Stimulated activated CD4-positive, alpha-beta T cell treated with anti-CD3 and anti-CD28 coated beads, Interleukin-4, amount 100 ng/mL, for 48 hours (primary cell): ENCODE measurements at places on chromosomes 5 and 9.

- no peak for DNase-seq
These were observed 108.3 kb downstream of the EPB41L4A start for GRCh38 chr5:112310746-112311145.

GRCh38 chr9:36100532-36100931 lies 36.0 kb upstream of the GLIPR2 start:
- no peak for DNase-seq

- no peak for DNase-seq
These were observed 89.3 kb upstream of the CER1 start for GRCh38 chr9:14811844-14812243.

DNA sequence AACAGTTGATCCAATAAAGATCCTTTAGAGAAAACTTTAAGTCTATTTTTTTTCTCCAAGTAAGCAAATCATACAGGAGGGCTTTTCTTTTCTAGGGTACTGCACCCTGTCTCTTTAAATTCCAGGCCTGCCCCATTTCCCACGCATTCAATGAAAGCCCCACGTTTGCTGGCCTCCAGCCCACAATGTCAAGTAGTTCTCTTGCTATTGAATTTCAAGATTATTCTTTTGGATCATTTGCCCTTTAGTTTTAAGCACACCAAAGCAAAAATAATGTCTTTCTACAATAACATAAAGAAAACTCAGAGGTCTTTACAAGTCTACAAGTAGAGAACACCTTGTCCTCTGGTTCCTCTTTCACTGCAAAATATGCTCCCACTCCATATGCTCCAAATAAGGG lies 15.6 kb downstream of the MLLT3 start:
- no peak for DNase-seq

- no peak for DNase-seq
These were observed 1604.5 kb upstream of the NUDT12 start for GRCh38 chr5:105167092-105167491.

DNA sequence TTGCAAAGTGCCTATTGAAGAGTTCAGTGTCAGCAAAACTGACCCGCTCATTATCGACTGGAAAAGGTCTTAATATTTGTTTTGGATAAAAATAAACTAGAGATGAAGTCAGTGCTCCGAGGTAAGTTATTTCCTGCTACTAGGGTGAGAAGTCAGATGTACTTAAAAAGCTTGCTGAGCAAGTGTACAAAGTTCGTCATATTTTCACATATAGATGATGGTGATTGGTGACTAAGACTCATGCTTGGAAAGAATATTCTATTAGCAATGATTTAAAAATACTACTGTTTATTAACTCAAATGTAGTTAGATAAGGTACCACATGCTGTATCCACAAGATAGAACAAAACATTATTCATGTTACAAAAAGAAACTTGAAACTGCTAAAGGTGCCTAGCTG lies 643.7 kb downstream of the GABRG2 start:
- no peak for DNase-seq

- no peak for DNase-seq
These were observed 433.2 kb downstream of the MAT2B start for GRCh38 chr5:163938595-163938994.

DNA sequence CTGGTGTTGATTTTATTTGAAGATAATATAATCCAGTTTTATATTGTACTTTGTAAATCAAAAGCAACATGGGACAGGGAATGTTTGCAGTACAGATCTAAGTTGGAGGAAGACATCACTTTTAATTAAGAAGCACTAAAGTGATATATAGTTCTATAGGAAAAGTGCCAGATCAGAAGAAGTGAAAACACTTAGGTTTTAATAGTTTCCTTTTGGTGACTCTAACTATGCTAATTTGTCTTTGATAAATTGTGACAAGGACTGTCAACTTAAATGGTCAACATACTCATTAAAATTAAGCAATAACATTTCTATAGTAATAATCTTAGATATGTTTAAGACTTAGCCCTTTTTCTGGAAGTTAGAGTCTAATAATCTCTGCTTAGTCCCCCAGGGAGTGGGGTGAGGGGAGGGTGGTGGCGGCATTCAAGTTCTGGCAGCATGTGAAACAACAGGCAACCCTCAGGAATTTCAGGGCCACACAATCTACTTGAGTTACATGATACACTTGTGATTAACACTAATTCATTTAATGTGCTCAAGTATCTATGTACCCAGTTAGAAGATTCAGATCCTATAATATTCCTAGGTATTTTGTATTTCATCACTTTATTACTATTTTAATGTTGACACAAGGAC lies 1026.5 kb downstream of the NR2F1-AS1 start:
- no peak for DNase-seq

GRCh38 chr9:124835026-124835557 lies 18.2 kb upstream of the WDR38 start:
- no peak for DNase-seq

GRCh38 chr9:63817622-63818518 lies 1467.1 kb downstream of the FOXD4L5 start:
- DNase-seq, result peak; percentile 24

GRCh38 chr5:52010454-52010853 lies 627.2 kb downstream of the ISL1 start:
- DNase-seq, result no peak

DNA sequence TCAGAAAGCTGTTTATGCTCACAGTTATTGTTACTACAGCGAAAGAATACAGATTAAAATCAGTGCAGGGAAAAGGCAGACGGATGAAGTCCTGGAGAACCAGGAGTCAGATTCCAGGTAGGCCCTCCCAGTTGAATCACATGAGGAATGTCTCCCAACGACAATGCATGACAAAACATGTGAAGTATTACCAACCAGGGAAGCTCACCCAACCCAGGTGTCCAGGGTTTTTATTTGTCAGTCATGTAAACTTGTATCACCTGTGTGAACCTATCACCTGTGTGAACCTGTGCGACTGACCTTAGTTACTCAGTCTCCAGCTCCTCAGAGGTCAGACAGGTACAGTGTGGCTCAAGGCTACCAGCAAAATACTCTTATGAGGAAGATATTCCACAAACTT lies 63.9 kb downstream of the KIAA1958 start:
- no peak for DNase-seq

GRCh38 chr9:4020038-4020754 lies 279.7 kb downstream of the GLIS3 start:
- DNase-seq, result no peak

GRCh38 chr5:173984218-173984617 lies 4.8 kb upstream of the C5orf47 start:
- no peak for DNase-seq

DNA sequence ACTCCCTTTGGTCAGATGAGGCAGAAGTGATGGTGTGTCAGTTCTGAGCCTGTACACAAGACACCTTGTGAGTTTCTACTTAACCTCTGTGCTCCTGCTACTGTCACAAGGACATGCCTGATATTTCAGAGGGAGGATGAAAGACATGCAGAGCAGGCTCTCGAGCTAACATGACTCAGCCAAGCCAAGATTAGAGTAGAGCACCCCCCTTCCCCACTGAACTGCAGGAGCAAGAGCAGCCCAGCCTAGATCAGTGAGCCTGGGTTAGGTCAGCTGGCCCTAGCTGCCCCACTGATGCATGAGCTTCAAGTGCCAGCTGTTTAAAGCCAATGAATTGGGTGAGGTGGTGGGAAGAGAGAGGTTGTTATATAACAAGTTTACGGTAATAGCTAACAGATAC lies 36.7 kb downstream of the BRINP1 start:
- no peak for DNase-seq

DNA sequence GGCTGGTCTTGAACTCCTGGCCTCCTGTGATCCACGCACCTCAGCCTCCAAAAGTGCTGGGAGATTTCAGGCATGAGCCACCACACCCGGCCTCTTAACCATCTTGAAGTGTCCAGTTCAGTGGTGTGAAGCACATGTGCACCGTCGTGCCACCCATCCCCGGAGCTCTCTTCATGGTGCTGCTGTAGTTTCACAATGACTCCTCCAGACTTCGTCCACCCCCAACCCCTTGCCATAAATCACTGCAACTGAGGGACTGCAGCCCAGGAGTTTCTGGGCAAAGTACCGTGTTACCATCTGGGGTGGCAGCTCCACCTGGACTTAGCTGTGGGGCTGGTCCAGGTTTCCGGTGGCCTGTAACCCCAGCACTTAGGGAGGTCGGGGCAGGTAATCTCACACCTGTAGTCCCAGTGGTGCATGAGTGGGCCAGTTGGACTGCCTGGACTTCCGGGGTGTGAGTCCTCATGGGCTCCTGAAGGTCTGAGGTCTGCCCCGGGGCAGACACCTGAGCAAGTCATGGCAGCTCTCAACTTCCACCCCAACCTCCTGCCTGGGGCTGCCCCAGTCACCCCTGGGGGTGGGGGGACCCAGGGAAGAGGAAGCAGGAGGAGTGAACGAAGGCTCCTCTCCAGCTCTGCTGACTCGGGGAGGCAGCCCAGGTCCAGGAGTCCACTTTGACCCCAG lies 6.6 kb upstream of the N4BP3 start:
- no peak for DNase-seq

DNA sequence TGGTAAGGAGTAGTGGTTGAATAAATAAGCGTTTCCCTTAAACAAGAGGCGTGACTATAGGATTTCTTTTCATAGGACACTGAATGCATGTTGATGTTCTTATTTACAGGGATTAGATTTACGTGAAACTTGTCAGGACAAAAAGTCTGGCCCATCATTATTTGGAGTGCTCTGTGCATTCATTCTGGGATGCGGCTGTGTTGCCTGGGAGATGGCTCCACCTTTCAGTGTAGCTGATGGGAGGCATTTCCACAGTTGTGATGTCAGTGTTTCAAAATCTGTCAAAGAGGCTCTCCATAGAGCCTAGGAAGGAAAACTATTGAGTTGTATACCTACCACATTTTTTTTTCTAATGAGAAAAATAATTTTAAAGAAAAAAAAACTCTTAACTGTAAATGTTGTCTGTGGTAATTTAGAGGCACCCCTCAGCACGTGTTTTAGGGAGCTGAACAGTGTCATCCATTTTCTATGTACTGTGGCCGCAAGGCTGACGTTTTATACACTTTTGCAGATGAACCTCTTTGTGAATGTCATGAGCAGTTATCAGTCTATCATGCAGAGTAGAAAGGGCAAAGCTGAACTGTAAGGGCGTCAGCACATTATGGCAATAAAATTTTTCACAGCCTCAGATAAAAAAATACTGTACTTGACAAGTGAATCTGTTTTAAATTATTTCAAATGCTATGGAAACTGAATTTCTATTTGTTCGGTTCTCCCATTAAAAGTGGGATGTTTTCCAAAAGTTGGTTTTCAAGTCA lies 202.7 kb downstream of the PBX3 start:
- DNase-seq, result no peak

GRCh38 chr9:87564791-87565241 lies 67.1 kb downstream of the DAPK1 start:
- no peak for DNase-seq

DNA sequence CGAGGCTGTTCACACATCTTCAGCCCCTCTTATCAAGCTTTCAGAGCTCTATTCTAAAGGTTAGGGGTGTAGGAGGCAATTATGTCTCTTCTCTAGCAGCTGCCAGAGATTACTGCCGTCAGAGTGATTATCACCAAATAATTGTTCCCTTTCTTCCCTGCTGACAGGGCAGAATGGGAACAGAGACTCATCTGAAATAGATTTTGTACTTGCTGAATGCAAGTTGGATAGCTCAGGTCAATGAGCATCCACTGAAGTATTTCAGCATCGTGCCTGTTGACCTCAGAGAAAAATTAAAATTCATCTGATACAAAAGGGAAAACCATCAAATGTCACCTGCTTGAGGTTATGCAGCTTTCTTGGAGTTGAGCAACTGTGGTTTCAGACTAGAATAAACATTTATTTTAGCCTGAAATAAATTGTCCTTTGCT lies 213.7 kb upstream of the MAP3K1 start:
- DNase-seq, result no peak

GRCh38 chr5:11383506-11384095 lies 520.6 kb downstream of the CTNND2 start:
- no peak for DNase-seq

DNA sequence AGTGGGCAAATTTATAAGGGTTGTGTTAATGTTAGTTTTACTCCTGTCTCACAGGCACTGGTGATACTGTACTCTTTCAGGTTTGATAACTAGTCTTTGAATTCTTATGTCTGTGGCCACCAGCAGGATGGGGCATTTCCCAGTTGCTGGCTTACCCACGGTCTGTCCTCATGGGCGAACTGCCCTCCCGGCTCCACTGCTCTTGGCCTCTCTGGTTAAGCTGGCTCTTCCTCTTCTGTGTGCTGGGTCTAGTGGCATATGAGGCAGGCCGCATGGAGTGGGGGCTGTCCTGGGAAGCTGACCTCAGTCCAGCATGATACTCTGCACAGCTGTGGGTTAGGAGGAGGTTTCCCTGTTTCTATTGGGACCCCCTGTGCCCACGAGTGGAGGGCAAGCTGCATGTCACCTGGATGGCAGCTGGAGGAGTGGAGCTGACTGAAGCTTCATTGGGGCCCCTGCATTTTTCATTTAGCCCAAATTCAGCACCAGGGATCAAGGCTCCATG lies 19.5 kb downstream of the PHF2 start:
- no peak for DNase-seq

DNA sequence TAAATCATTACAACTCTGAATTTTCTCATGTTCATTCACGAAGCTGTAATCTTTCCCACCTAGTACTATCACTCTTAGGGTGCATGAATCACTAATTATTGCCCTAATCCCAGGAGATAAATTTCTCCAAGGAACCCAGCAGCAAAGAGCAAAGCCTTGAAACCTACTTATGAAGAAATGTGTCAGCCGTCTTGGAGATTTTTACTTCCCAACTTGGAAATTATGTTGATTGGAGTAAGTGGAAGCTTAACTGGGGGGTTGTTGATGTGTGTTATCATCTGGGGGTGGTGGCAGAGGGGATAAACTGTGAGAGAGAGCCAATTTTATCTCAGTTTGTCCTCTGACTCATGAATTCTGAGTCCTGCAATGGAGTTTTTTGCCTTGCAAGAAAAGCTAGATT lies 440.5 kb upstream of the WWC1 start:
- no peak for DNase-seq

DNA sequence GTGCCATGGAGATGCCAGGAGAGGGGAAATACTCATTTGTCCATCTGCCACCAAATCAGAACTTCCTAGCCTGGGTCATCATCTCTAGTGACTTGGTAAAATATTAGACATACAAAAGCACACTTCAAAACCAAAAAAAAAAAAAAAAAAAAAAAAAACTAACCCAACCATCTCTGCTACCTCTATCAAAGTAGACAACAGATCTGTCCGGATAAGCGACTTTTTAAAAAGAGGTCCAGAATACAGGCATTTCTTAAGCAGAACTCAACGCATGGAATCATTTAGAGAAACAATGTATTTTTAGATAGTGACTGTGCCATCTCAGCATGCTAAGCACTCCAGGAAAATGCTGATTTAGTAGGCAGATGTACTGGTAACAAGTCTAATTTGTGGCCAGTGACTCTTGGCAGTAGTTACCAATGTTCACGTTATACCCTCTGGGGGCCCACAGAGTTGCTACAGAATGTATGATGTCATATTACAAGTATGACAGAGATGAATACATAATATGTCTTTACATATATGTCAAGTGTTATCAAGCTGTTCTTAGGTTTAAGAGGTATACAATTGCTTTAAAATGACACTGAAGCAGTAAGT lies 107.8 kb downstream of the SMIM23 start:
- no peak for DNase-seq

- DNase-seq, result peak; percentile 50
These were observed 1.5 kb upstream of the GPRIN1 start for GRCh38 chr5:176611435-176611834.
